Esophagus squamous epithelium (tissue), 5 donors: ENCODE measurements at places on chromosomes 11 and 22.

DNA sequence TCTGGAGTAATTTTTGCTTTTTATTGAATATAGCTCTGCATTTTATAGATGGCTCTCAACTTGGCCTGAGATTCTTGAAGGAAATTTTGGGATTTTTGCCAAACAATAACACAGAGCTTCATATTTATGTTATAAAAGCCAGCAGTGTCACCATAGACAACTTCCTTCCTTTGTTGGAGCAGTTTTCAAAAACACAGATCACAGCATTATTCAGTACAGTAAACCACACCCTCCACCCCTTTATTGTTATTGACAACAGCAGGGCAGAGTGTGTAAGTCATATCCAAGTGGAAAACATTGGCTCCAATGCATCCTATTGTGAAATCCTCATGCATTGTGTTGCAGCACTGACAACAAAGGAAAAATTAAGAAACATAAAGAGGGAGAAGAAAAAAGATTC, 62.6 kb upstream of the PRSS23 start:
- DNase-seq, result no peak

DNA sequence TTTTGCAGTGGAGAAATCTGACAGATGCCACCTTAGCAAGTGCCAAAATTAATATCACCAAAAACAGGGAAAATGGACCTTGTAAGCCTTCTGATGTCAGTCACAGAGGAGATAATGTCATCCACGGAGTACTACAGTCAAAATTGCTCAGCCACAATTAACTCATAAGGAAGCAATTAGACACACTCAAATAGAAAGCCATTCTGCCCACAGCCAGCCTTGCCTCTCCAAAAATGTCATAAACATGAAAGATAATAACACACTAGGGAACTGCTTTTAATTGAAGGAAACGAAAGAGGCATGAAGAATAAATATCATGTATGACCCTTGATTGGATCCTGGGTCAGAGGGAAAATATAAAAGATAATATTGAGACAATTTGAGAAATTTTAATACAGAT, 505.6 kb upstream of the API5 start:
- DNase-seq, result no peak

DNA sequence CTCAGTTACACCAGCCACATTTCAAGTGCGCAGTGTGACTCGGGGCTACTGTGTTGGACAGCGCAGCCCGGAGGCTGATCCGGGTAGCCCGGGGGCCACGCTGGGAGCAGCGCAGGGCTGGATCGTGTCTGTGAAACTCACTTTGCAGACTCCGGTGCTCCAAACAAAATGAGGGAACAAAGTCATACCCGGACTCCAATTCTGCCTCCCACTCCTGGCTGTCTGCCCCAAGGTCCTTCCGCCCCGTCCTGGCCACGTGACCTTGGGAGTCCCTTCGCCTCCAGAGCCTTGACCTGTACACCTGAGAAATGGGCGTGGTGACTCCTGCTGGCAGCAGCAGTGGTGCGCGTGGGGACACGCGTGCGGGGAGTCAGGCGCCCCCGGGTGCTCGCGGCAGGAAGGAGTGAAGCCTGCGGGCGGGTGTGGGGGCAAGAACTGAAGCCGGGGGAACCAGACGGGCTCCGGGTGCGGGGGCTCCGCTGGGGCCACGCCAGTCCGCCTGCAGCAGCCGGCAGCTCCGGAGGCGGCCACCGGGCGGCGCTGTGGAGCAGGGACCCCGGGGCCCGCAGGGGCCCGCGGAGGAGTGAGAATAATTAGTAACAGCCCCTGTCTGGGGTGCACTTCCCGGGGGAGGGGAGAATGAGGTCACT, 42.4 kb downstream of the KCNJ4 start:
- no peak for DNase-seq

DNA sequence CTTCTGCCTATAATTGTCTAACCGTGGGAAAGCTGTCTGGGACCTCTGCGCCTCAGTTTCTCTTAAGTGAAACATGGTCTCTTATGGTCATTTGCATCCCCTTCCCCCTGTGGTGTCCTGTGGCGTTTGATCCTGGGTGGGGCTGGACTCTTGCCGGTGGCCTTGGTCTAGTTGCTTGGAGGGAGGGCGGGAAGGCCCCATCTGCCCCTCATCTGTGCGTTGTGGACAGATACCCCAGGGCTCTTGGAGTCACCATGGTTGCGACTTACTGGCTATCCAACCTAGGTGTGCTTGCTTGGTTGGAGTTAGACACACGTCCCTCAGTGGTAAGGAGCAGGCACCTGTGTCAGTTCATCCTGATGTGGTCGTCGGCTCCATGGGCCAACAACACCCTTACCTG, 15.2 kb downstream of the SHANK3 start:
- no peak for DNase-seq

DNA sequence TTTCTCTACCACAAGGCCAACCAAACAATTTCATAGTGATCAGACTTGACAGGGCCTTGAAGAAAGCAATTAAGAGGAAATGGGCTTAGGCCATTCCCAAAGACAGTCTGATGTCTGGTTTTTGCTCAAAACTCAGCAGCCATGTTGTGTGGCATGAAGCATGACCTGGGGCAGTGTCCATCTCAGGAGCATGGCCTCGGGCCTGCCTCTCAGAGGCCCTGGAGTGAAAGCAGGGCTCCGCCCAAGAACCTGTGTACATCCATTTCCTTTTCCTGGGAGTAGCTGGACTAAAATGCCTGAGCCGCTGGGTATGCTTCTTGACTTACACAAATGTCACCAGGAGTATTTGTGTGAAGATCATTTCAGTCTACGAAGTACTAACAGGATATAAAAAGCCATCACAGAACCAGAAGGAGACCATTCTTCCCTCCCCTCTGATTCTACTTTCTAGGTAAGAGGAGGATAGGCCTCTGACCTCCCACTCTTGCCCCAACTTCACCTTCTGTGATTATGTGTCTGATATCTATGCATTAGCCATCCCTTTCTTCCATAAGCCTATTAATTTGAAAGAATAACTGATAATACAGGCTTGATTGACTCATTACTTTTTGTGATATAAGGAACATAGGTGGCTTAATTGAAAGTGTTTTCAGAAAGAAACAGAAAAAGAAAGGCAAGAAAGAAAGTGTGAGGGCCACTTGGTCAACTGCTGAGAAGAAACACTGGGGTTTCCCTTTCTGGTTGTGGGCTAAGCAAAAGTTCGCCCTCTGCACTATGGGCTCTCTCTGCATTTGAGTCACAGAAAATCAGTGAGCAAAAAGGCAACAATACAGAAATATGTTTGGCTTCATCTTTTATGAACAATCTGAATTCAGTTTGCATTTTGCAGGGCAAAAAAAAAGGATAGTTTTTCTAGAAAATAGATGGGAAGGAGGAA, 188.6 kb upstream of the MTMR2 start:
- DNase-seq, result no peak

DNA sequence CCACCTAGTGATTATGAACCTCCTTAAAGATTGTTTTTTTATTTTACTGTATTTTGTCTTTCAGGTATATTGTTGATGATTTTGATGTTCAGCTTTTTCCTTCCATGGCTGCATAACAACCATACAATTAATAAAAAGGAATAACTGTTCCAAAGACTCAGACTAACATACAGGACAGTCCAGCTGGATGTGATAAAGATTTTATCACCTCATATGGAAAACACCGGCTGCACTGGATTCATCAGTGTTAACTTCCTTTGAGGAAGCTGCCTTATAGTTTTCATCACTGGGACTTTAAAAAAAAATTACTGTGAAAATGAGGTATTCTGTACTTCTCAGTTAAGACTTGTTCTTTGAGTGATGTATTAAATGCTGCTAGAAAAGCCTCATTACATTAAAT, 19.5 kb downstream of the AQP11 start:
- DNase-seq, result no peak

- no peak for DNase-seq
Measured at GRCh38 chr11:10551290-10551592, 10.3 kb upstream of the RNF141 start.

DNA sequence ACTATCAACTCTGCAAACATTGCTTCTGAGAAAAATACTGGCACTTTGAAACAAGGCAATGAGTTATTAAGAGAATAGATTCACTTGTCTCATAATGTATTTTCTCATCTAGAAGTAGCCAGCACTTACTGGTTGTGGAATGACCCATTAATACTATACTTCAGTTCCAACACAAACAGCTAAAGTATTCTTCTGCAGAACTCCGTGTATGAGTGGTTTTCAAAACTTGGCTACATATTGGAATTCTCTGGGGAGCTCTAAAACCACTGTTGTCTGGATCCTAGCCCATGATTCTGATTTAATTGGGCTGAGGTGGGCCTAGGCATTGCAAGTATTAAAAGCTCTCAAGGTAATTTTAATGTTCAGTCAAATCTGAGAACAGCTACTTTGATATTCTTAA, 1416.4 kb upstream of the RAG2 start:
- no peak for DNase-seq

DNA sequence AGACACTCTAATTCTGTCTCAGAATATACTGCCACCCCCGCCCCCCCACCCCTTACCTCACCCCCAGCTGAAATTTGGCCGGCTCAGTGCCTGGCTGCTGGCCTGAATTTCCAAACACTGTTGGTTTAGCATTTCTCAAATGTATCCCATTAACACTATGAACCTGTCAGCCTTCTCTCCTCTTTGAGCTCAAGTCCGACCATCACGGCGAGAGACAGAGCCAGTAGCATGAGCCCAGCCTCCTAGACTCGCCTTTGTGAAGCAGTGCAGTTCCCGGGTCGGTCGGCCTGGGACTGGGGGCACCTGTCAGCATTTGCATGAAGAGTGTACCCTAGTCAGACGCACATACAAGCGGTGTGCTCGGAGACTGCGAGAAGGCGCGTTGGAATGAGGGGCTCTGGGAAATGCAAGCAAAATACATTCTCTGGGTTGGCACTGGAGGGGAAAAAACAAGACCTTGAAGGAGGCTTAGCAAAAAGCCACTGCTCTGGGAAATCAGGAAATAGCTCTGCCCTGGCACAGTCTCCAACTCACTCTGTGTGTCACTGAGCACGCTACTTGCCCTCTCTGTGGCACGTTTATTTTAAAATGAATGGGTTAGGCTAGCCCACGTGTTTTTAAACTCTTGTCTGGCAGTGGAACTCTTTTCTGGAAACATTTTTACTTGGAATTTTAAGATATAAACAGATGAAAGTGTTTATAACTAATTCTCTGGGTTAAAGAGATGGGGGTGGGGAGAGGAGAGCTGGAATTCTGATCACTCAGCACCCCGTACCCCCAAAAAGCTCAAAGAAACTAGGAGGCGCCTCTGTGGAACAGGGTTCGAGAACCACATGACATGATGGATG, 108.3 kb downstream of the TIMP3 start:
- no peak for DNase-seq

DNA sequence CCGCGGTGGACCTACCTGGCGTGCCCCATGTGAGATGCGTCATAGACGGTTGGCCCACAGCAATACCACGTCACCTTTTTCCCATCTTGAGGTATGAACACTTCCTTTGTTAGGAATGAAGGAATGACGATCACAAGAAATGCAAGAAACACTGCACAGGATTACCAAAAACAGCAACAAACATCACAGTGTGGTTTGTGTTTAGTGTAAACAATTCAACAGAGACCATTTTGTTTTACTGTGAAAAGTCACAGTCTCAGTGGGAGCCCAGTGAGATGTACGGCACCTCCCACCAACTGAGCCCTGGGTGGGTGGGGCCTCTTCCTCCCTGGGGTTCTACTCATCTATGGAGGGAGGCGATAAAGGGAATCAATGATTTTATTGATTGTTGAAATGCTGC, 16.3 kb downstream of the CARS1 start:
- DNase-seq, result no peak

DNA sequence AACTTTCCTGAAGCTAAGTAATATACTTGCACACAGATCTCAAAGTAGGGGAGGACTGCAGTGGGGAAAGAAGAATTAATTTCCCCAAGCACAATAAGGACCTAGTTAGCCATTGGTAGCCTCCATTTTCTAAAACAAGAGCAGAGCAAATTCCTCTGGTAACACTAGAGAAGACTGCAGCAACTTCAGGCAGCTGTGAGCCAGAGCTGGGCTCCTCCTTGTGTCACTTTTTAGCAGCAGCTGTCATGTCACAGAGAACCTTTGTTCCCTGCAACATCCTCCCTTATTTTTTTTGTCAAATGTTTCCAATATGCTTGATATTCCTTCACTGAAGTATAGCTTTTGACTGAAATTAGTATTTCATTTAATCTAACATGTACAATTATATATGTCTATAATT, 54.4 kb downstream of the RRAS2 start:
- no peak for DNase-seq

- no peak for DNase-seq
Measured at GRCh38 chr11:34546511-34547209, 33.1 kb upstream of the ELF5 start.

DNA sequence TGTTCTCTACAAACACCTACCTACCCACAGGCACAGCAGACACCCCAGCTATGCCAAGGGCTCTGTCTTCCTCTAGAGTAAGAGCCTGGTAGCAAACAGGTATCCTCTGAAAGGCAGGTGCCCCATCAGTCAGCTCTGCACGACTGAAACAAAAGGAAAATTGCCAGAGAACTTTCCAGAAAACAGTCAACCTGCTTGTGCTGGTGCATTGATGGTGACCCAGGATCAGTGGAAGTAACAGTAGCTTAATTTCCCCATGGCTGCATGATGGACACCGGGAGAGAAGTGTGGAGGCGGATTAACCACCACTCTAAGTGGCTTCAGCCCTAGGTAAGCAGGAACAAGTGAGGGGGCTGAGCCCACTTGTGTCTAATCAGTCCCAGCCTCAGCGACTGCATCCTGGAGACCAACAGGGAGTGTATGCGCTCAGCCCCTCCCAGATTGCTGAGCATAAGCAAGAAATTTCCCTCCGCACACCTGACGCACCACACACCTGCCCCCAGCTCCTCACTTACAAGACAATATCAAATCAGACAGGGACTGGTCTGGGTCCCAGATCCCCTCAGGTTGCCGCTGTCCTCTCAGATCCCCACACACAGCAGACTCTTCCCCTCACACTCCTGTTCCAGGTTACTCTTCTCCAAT, 70.7 kb upstream of the IGLL5 start:
- DNase-seq, result no peak

DNA sequence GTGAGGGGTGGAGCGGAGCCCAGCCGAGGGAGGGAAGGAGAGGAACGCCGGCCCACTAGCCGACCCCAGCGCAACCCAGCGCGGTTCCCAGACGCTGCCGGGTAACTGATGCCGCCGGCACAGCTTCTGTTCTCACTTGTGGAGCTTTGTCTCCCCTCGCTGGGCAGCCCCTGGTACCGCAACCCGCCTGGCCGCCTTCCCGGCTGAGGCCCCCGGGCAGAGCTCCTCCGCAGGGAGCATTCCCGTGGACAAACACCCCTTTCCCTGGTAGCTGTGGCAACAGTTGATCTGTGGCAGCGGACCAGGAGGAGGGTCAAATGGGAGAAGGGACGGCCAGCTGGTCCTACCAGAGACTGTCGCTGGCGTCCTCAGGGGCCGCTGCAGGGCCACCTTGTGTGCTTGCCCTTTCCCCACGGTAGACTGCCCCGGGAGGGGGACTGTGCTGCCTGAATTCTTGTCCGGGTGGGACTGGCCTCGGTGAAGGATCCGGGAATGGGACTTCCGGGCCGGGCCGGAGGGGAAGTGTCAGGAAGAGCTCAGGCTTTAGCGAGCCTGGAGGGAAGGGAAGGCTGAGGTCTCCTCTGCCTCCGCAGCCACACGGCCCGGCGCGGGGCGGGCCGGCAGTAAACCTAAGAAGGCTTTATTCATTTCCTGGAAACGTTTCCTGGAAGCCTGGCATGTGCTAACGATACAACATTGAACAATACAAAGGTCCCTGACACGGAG, 468.0 kb downstream of the OPCML start:
- no peak for DNase-seq

GRCh38 chr11:92324890-92325289, 100.3 kb downstream of the FAT3 start:
- DNase-seq, result no peak
